Activated CD8-positive, alpha-beta memory T cell treated with anti-CD3 and anti-CD28 coated beads, Interleukin-2, amount 10 ng/mL, durations not matched to agents 7 days and 5 days (primary cell): ENCODE measurements at places on chromosomes 16 and 17. TPM values are rescaled to one million over a fixed set of nuclear protein-coding genes. Genes with fewer than 3 reads are reported as not detected.
A peak's percentile ranks its signal among the peaks of the same experiment; 100 is the strongest.

FBXW10 gene
- total RNA-seq = not detected

GRCh38 chr16:69329369-69330285, 761 bp downstream of the PDF start:
- H3K4me1 ChIP-seq = peaks cover 58% of the 10 kb centered on the region
- H3K36me3 ChIP-seq = peaks cover 29% of the 10 kb centered on the region
- peak overlapping the region; percentile 82 for H3K4me3 ChIP-seq

ZG16B gene
- total RNA-seq = 7.0 TPM

GRCh38 chr17:41354536-41354935, 3.9 kb upstream of the KRT33A start:
- no peak for DNase-seq
- H3K36me3 ChIP-seq = no peaks in the 10 kb centered on the region
- H3K4me3 ChIP-seq = no peak overlapping the region
- H3K27ac ChIP-seq = no peak overlapping the region
- no peaks in the 10 kb centered on the region for H3K4me1 ChIP-seq

FSCN2 gene
- 0.56 TPM for total RNA-seq
